ENCODE measurements at places on chromosomes 2 and 18.

- no peak for DNase-seq
These were observed 102.7 kb upstream of the ZBTB14 start for GRCh38 chr18:5398269-5398668.

DNA sequence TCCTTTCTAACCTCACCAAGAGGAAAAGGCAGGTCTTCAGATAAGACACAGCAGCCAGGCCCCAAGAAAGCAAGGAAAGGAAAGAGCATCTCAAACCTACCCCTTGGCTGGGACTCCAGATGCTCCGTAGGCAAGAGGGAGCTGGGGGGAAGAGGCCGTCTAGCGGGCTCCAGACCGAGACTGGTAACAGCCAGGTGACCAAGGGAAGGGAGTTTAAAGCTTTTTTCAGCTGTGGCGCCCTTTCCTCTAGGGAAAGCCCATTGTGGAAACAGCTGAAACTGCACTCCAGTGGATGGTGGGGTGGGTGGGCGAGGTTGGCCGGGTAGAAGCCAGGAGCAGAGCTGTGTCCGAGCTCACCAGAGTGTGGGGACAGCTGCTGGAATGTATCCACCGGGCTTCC is 180.4 kb downstream of the KLHL29 start:
- DNase-seq: no peak

- no peak for DNase-seq
These were observed 70.3 kb downstream of the TPO start for GRCh38 chr2:1483551-1483950.

- peak; percentile 73 for DNase-seq
These were observed 14.9 kb upstream of the ITM2C start for GRCh38 chr2:230849633-230850357.

DNA sequence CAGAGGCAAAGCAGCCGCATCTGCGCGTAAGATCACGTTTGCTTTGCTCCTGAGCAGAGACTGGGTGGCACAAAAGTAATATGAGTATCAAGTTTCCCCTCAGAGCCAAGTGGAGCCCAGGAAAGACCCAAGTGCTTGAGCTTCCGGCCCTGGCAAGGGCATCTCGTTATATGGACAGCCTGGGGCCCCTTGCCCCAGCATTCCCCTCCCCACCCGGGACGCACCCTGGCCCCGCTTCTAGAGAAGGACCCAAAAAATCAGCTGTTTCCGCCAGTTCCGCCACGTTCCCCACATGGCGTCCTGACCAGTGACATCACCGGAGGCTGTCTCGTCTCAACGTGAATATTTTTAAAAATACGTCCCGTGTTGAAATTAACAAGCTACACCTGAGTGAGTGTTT is 135.1 kb downstream of the NFATC1 start:
- DNase-seq: peak; percentile 11

DNA sequence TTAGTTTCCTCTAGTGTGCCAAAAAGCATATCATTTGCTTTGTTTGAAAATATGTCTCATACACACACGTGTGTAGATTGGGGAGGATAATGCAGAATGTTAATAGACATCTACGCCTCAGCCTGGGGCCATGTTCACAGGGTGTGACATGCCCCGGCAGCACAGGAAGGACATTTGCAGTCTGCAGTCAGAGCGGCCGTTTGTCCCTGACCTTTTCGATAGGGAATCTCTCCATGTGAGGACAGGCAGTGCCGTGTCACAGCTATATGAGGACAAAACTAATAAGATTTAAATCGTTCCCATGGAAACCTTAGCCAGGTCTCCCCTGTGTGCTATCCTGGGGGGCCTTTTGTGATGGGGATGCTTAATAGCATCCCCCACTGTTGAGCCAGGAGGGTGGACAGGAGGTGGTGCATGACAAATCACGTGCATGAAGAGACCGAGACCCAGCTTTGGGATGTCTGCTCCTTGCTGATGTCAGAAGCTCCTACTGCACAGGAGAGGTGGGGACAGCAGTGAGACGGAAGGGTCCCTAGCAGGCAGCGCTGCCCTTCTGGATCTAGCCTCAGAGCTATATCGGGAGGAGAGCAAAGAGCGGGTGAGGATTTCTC is 100.6 kb downstream of the RNF144A start:
- no peak for DNase-seq

GRCh38 chr18:51196811-51197660 is 445 bp downstream of the MEX3C start:
- DNase-seq: no peak

DNA sequence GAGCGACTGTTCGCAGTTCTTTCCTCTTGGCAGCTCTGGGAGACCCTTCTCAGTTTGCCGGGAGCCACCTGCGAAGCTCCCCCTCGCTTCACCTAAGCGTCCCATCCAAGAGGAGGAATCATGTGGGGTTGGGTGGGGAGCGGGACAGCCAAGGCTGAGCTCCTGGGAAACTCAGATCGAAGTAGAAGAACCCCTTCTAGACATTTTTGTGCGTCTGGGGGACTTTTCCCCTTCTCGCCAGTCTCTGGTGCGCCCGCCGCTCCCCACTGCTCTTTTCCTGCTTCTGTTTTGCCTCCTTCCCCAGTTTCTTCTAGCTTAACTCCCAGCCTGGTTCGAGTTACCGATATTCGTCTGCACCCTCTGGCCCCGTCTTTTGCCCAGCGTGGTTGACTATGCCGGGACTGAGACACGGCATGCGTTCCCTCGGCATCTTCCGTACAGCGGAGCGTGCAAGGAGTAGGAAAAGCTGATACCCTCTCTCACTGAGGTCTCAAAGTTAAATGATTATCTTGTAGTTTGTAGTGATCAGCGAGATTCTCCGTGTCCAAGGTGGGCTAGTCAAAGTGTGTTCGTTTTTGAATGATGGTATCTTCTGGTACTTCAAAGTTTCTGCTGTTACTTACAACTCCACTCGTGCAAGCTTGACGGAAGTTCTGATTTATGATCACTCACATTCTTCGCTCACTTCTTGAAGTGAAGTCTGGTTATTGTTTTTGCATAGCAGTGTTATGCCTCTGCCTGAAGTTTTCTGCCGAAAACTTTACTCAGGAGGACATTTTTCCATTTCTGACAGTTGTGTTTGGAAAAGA is 664 bp downstream of the CAMKMT start:
- DNase-seq: peak; percentile 39

DNA sequence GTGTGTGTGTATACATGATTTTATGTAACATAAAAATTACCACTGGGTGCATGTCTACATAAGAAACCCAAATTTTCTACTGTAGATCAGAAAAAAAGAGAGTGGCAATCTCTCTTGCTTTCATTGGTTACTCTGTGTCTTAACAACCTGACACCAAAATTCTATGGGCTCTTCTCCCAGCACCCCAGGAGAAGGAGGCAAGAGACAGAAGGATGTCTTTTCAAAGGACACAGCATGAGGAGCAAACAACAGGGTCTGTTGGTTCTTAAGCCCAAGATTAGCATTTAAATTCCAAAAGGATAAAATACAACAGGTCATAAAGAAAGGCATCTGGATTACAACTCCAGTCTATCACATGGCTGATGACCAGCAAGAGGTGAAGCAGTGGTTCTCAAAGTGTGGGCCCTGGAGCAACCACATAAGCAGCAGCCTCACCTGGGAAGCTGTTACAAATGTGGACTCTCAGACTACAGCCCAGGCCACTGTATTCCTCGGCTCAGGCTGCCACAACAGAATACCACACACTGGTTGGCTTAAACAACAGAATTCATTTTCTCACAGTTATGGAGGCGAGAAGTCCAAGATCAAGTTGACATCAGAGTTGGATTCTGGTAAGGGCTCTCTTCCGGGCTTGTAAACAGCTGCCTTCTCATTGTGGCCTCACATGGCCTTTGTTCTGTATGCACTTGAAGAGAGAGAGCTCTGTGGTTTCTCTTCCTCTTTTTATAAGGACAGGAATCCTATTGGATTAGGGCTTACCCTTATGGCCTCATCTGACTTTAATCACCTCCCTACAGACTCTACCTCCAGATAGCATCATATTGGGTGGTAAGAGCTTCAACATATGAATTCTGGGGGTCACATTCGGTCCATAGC is 79.8 kb upstream of the RNF152 start:
- no peak for DNase-seq

DNA sequence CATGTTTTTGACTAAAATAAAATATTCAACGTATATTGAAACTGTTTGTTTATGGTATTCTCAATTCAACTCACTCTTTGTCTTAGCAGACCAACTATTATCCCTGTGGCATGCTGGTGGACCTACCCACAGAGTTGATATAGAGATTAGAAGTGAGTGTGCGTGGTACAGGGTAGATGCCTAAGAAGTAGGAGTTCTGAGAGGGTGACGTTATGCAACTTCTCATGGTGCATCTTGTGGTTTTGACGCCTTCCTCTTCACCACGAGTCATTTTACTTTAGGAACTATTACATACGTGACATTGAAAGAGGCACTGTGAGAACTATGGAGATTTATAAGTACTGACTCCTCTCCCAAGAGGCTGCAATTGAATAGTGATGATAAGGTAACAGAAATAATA is 26.6 kb upstream of the NAPG start:
- DNase-seq: no peak

DNA sequence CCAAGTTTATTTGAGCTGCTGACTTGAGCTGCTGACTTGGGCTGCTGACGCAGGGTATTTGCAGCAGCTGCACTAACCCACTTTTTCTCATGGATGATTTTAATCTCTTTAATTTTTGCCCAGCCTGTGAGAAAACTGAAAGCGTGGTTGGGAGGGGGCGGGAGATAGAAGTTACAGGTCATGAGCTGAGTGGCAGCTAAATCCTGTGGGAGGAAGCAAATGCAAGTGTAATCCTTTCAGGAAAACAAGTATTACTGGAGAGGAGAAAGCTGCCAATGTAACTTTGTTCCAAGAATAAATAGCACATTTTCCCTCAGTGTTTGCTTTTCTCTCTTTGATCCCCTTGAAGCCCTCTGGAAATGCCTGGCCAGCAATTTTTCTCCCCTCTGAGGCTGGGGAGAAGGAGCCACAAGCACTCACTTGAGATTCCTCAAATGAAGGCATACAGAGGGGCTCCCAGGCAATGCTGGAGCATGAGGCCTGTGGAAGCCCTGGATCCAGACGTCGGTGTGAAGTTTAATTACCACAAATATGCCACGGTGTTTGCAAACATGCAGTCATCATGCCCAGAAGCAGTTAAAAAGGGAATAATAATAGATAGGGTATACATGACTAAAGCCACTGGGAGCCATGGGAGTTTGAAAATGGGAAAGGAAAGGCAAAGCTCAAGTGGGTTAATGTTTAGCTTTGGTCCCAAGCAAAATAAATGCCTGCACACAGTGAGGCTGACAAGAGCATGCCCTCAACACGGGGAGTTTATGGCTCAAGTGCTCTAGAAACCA is 10.4 kb upstream of the EVA1A start:
- DNase-seq: no peak

DNA sequence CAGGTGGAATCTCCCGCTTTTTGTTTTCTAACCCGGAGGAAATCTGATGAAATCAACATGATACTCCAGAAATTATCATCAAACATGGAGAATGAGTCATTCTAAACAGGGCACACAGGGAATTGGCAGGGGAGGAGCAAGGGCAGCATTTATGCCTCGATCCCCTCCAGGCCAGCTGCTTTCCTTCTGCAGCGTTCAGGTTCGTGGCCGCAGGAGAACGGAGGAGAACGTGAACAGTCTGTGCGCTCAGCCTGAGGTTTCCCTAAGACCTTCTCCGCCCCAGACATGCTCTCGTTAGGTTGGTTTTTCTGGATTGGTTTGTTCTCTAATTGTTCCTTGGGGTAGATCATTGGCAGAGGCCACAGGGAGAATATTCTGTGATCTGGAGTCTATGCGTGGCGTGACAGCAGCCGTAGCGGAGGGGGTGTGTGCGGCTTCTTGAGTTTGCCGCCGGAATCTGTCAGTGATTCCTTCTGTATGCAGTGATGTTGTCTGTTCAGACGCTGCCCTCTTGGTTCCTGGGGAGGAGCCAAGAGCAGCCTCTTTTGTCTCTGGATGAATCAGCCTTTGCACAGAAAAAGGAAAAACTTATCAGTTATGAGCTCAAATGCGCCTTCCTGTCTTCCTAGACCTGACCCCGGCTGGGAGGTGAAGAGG is 75.9 kb downstream of the SH3BP4 start:
- DNase-seq: no peak

- DNase-seq: no peak
These were observed 7.0 kb downstream of the INHBB start for GRCh38 chr2:120352696-120353590.

GRCh38 chr2:81283081-81283480 is 978.5 kb upstream of the LRRTM1 start:
- no peak for DNase-seq

DNA sequence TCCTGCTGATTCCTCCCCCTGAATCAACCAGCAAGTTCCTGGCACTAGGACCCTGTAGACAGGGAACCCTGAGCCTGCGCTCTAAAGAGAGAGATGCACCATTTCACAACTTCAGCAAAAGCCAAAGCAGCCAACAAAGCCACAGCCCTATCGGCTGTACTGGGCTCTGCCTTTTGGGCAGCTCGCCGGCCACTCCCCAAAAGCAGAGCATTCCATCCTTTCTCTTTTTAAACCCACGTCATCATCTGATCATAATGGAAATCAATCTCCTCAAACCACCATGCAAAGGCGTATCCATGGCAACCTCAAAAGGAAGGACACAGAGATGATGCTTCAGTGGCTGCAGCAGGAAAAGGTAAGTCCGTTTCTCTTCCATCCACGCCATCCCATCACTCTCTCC is 5.3 kb upstream of the DCTN1 start:
- no peak for DNase-seq

DNA sequence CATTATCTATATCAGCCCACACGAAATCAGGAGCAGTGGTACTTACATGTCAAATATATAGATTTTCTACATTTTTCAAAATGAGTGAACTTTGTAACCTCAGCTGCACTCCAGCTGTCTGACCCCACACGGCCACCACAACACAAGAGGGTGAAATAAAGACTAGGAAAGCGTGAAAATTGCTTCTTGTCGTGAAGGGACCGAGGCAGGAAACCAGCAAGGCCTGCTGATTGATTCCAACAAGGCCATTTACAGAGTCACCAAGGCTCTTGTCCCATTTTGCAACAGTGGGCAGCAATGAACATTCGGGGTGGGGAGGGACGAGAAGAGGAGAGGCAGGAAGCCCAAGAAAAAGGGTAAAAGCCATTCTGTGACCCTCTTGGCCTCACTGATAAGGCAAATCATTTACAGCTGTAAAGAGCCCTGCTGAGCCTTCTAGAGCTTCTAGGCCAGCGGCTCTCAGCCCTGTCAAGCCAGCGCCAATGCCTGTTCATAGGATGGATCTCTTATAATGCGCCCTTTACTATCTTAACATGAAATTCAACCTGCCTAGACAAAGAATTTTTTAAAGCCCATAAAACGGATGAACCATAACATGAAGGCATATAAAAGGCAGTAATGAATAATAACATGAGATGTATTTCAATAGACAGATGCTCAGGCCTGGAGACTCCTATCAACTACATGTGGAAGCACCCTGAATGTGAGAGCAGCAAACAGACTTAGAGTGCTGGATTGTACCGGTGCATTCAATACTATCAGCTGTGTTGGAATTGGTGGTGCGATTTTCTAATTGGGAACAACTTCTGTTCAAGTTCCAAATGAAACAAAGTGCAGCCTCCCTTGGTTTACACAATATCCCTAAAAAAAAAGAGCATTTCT is 269.0 kb downstream of the CDCA7 start:
- DNase-seq: no peak

DNA sequence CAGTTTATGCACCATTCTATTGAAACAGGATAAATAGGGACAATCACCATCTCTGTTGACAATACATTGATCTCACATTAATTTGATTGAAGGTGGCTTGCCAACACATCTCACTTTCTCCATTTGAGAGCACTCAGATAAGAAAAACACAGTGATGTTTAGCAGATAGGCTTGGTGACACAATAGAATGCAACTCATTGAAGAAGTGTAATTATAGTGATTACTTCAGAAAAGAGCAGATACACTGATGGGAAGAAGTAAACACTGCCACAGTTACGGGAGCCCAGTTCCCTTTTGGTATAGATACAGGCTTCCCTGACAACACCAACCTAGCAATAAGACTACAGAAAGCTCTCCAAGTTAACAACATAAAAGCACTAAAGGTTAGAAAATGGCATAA is 89.1 kb downstream of the FIGN start:
- no peak for DNase-seq

Data from activated CD8-positive, alpha-beta memory T cell treated with anti-CD3 and anti-CD28 coated beads, Interleukin-2, amount 50 U/mL, for 4 hours (primary cell).